ENCODE measurements at places on chromosomes 5 and 9.

DNA sequence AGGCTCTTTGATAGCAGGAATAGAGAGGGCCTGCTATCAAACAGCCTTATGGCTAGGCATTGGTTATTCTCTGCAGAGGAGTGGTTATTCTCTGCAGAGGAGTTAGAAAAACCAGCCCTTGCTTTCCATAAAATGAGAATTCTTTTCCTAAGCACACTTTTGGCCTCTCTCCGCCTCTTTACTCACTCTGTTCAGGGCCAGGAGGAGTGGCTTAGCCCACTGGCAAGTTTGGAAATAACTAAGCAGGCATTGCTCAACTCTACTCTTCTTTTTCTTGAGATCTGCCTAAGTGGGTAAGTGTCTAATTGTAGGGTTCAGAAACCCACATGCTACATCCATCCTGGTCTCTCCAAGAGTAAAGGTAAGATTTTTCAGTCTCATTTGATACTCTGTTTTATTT lies 341.7 kb downstream of the KIAA0825 start:
- no peak for DNase-seq

DNA sequence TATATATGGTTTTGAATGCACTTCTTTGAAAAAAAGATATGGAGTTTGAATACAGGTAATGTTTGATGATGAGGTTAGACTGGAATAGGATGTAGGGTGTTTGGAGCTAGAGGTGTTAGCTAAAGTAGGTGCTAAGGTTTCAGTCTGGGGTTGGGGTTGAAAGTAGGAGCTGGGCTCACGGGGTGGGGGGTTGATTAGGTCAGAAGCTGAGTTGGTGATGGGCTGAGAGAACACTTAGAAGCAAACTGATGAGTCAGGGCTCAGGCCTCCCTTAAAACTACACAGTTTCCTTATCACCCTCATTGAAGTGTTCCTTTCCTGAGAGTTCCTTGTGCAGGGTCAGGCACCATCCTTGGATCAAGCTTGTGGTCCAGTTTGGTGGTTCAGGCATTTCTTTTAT lies 308.8 kb upstream of the ADAMTS16 start:
- no peak for DNase-seq

DNA sequence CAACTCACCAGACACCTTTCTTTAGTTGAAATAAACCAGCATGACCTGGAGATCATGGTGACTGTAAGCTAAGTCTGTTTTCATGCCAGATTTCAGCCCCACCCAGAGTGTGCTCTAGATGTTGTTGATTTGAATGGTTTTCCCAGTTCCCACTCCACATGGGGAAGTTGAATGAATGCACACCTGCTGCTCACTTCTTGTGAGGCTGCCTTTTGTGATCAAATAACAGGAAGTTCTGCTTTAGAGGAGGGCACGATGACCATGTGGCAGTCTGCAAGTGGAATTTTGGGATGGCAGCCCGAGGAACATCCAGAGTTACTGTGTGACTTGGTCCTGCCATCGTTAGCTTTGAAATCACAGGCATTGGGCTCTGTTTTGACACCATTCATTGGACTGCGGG lies 18.7 kb downstream of the SLC46A2 start:
- DNase-seq = no peak

DNA sequence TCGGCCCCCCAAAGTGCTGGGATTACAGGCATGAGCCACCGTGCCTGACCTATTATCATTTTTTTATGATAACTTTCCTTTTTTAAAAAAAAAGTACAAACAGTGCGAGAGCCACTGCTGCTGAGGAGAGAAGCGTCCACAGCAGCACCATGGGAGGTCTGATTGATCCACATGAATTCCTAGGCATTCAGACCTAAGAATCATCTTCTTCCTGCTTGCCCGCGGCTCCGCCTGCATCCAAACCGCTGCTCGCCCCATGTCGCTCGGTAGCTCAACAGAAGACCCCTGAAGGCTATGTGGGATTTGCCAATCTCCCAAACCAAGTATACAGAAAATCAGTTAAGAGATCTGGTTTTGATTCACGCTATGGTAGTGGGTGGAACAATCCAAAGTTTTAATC lies 102.0 kb downstream of the GABBR2 start:
- no peak for DNase-seq

DNA sequence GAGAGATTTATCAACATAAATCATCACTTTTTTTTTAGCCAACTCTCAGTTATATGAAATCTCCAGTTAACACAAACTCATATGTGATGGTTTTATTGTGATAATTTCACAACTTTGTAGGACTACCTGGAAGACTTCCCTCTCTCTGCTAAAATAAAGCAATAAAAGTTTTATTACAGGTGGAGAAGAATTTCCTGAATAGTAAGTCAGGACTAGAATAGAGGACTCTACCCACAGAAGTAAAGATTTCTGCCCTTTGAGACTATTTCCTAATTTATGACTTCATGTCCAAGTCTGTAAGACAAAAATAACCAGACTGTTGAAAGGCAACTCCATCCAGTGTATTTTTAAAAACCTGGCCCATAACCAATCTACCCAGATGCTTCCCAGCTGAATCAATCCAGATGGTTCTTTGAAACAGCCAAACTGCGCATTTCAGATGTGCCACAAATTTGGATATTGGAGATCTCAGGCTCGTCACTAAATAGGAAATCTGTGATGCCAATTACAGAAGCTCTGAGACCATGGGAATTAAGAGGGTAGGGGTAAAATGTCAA lies 234.0 kb upstream of the NMUR2 start:
- DNase-seq = no peak

- DNase-seq = no peak
Observed at GRCh38 chr5:137129886-137130680, 369.0 kb downstream of the SPOCK1 start.

DNA sequence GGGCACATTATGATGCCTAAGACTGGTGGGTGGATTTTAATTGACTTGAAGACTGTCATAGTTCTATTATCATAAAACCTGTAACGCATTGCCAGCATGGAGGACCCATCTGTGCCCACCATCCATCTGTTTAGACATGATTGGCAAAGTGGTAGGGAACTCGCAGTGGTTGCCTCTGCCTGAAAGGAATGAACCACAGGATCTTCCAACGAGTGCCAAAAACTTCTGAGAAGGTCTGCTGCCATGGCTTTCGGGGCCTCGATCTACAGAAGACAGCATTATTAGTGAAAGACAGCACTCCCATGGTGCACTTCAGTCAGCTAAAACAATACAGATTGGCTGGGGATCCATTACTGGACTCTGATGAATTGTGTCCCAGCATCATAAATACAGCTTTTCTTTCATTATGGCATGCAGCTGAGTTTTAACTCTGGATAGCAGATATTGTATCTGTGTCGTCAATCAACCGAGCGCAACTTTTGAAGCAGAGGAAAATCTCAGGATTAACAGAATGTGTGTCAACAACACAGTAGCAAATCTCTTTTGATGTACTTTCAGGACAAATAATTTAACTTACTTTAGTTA lies 74.3 kb downstream of the ZDHHC21 start:
- no peak for DNase-seq

- DNase-seq = no peak
Observed at GRCh38 chr9:73531658-73532057, 380.0 kb downstream of the ANXA1 start.

DNA sequence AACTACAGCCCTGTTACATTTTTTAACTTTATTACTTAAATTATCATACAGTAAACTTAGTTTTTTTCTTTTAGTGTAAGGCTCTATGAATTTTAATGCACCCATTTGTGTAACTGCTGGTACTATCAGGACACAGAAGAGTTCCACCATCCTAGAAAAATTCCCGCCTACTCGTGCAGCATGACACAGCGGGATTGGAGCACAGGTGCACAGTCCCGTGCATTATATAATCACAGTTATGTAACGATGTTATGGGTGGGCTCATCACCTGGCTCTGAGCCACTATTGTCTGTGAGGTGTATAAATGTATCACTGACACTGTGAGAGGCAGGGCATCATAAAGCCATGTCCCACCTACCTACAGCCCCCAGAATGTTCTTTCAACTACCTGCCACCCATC lies 80.7 kb downstream of the DRD1 start:
- DNase-seq = no peak

DNA sequence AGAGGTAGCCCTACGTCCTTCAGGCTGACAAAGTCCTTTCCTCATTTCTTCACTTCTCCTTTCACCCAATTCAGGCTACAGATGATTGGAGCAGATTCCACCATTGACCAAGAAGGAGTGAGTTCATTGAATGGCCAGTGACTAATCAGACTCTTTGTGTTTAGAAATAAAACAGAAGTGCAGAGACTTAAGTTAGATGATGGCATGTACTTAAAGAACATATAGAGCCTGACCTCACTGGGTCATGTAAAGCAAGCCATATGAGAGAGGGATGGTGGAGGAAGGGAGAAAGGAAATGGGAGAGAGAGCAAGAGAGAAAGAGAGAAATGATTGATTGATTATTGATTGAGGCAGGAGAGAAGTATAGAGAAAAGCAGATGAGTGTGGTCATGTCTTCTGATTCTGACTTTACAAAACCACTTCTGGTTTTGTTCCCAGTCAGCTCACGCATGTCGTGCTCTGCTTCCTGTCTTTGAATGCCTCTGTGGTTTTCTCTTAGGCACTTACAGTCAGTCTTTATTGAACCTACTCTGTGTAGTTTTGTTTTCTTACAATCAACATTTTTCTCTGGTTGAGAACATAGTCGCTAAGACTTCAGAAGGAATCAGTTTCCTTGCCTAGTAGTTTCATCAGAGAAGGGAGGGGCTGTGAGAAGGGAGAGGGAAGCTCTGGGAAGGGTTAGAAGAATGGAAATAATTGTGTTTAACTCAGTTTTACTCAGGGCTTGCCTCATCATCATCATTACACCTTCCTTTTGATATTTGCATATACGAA lies 149.2 kb upstream of the KLF9 start:
- DNase-seq = no peak

GRCh38 chr5:25448190-25448621 lies 803.4 kb upstream of the CDH10 start:
- no peak for DNase-seq

DNA sequence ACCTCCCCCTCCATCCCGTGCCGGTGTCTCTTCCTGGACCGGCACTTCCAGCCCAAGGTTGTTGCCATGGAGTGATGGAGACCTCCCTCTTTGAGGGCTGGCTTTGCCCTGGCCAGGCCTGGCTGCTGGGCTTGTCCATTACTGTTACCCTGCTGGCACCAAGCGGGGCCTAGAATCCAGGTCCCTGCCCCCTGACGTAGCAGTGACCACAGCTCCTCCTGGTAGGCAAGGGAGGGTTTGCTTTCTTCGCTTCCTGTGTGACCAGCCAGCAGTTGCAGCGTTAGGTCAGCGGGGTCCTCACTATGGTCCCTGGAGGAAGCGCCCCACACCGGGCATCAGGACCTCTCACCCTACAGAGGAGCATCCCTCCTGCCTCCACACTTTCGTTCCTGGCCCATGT lies 146.7 kb upstream of the COL5A1 start:
- no peak for DNase-seq

DNA sequence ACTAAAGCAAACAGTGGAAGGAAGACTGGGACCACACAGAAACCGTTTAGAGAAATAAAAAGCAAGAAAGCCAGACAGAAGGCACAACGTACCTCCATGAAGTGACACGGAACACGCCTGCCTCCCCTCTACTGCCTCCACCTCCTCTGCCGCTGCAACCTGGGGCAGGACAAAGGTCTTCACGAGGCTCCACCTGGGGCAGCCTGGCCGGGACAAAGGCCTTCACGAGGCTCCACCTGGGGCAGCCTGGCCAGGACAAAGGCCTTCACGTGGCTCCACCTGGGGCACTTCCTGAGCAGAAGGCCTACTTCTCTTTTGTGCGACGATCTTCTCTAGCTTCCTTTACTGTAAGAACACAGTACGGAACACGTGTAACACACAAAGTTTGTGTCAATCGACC lies 11.7 kb downstream of the QSOX2 start:
- DNase-seq = no peak

DNA sequence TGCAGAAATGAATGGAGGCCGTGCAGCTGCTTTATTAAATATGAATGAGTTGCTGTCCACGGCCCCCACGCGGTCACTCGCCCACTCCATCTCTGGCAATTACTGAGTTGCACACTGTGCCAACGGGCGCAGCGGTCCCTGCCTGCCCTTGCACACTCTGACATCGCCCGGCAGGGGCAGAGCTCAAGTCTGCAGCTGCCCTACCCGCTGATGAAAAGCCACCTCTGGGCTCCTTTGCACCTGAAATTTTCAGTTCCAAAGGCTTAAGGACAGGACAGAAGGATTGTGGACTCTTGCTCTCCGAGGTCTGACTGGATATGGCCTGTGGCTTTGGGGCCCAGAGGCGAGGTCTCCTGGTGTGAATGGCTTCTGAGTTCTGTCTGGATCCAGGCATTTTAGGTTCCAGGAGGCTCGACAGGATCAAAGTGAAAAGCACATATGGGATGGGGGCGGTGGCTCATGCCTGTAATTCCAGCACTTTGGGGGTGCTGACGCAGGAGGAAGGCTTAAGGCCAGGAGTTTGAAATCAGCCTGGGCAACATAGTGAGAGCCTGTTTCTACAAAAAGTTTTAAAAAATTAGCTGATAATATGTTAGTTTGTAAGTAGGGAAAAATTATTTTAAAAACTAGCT lies 201.8 kb downstream of the PAX5 start:
- no peak for DNase-seq

DNA sequence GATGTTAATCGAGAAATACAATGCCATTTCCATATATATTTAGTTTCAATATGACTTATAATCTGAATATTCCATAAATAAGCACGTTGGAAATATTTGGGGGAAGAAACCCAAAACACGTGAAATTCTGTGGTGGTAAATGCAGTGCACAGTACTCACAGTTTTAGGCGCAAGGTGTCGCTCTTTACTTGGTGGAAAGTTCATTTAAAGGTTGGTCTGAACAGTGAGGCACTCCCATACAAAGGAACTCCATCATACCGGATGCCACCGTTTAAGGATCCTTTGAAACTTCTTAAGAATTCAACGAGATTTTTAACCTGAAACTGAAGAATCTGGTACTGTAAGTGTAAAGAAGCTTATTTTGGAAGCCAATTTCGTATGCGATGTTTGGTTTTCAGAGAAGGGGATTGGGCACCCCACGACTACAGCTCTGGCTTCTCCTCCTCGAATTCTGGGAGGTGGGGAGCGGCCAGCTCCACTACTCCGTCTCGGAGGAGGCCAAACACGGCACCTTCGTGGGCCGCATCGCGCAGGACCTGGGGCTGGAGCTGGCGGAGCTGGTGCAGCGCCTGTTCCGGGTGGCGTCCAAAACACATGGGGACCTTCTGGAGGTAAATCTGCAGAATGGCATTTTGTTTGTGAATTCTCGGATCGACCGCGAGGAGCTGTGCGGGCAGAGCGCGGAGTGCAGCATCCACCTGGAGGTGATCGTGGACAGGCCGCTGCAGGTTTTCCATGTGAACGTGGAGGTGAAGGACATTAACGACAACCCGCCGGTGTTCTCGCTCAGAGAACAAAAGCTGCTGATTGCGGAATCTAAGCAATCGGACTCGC lies at the start of gene PCDHA11:
PCDHA11 (plus strand) TSS at position 237 of the 834 bp plus-strand sequence; CDS start at position 384, 147 bp downstream.
- DNase-seq = peak; percentile 84

DNA sequence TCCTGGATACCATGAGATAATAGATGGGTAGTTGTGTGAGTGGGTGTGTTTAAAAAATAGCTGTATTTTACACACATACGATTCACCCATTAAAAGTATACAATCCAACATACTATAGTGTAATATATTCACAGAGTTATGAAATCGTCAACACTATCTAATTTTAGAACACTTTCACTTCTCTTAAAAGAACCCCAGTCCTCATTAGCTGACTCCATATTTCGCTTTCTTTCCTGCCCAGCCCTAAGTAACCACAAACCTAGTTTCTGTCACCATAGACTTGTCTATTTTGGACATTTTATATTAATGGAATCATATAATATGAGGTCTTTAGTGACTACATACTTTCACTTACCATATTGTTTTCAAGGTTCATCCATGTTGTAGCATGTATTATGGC lies 63.8 kb upstream of the S1PR3 start:
- DNase-seq = no peak

Data from NCI-H748 treated with DMSO at 0.1 percent for 48 hours (cell line).